ENCODE measurements at places on chromosomes 2 and 18.

GRCh38 chr2:31413862-31414550 is 536 bp downstream of the XDH start:
- DNase-seq = no peak

DNA sequence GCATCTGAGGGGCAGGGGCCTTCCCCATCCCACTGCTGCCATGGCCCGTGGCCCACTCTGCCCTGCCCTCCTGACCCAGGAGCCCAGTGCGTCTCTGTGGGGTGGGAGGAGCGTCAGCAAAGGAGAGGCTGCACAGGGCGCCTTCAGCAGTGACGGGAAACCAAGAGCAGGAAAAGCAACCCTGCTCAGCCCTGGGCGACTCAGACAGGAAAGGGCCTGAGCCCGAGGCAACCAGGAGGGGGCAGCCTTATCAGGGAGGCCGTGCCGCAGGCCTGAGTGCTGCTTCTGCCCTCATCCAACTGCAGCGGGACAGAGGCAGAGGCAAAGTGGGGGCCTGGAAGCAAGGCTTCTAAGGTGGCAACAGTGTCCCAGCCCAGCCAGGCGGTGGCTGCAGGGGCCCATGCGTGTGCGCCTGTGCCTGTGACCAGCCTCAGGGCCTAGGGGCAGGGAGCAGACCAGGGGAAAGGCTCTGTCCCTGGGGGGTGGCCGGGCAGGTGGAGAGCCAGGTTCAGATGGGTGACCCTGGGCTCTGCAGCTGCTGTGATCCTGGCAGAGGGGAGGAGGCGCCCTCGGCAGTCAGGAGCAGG is 23.3 kb upstream of the ALPI start:
- DNase-seq = no peak

DNA sequence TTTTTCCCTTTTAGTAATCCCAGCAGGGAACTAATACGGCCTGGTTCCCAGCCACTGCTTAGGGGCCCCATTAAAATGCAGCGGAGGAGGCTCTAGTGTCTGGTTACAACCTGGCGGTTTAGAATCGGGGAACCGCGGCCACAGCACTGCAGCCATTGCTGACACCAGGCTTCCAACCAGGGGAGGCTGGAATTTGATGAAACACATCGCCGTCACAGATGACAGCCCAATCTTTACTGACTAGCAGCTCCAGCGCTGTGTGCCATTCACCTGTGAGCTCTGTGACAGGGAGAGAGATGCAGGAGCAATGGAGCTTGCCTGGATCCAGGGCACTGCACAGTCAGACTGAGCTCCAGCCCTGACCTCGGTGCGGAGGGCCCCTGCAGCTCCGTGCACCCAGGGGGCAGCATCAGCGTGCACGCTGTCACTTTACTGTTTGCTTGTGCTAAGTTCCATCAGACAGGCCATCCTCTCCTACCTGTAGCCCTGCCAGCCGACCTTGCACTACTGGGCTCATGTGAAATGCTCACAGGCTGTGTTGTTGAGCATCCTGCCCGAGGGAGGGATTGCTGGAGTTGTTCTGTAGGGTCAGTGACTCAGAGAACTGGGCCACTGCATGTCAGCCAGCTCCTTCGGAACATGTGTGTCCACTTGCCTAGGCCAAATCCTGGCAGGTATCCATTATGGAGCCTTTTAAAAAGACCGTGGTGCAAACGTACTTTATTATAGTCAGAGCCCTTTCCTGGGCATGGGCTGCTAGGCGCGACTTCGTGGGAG is 203.5 kb downstream of the SEPTIN10 start:
- no peak for DNase-seq

- no peak for DNase-seq
Measured at GRCh38 chr2:240163844-240164574, 23.6 kb upstream of the OTOS start.

- DNase-seq = no peak
Measured at GRCh38 chr2:224211181-224211480, 172.0 kb upstream of the SERPINE2 start.

DNA sequence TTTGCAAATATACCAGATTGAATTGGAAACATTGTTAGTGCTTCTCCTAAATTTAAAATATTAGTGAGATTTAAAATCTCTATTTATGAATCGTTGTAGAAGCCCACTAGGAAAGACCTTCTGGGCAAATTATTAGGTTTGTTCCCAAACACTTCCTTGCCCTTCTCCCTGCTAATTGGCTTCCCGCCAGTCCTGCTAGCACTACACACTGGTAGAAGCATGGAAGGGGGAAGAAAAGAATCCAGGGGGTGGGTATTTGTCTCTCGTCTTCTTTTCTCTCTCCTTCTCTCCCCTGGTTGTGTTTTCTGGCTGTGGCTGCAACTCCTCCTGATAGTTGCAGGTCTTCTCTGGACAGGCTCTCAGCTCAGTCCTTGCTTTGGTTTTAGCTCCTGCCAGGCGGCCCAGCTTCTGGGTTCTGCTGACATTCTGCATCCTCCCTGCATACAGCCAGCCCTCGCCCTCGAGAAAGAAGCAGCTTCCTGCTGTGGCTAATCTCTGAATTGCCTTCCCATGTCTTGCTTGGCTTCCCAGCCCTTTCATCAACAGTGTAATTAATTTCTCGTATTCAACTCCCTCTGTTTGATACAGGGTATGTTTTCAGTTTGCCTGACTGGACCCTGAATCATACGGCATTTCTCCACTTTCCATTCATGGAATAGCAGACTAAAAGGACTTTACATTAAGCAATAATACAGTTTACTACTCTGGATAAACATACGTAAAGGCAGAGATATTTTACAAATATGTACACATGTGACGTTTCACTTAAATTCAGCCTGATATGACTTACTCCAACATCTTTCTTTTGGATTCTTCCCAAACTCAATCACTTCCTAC is 6.9 kb upstream of the PARD3B start:
- DNase-seq = no peak

DNA sequence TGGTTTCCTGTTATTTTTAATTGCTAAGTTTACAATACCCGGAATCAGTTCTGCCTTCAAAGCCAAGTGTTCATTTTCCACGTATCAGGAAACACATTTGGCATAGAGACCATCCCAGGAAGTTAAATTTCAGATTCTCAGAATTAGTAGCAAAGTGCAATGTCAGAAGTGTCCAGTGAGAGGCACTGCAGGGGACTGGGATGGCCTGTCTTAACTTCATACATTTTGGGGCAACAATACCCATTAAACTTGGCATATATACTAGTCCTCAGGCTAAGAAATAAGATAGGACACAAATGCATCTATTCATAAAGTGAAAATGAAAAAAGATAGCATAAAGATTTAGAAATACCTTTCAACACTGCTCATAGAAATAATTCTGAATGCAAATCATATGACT is 1.5 kb upstream of the IL1RL2 start:
- no peak for DNase-seq

DNA sequence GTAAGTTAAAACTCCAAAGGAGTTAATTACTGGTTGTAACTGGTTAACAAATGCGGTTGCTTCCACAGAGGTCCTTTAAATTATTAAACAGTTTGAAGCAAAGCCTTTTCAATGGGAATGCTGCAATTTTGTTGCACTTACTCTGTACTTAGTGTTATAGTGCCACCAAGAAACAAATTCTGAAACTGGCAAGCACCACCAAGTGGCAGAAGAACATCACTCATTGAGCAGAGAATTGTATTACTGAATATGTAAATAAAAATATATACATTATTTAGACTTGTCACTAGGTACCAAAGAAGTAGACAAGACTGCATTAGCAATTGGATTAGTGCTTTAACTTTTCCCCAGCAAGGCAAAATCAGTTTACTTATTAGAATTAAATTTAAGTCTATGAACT is 2.6 kb upstream of the TMEFF2 start:
- no peak for DNase-seq

DNA sequence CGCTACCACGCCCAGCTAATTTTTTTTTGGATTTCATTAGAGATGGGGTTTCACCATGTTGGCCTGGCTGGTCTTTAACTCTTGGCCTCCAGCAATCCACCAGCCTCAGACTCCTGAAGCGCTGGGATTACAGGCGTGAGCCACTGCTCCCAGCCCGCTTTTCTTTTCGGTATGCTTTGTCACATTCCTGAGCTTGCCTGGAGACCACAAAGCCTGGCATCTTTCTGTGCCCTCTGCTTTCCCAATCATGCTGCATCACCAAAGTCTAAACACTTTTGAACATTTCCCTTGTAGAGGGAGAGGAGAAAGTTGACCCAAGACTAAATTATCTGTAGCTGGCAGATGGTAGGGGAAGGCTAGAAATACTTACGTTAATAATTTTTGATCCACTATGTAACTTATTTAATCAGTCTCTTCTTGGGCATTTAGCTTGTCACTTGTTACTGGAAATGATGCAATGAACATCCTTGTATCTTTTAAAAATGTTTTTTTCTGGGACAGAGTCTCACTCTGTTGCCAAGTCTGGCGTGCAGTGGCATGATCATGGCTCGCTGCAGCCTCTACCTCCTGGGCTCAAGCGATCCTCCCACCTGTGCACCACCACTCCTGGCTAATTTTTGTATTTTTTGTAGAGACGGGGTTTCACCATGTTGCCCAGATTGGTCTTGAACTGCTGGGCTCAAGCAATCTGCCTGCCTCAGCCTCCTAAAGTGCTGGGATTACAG is 2.7 kb upstream of the NPC1 start:
- no peak for DNase-seq

DNA sequence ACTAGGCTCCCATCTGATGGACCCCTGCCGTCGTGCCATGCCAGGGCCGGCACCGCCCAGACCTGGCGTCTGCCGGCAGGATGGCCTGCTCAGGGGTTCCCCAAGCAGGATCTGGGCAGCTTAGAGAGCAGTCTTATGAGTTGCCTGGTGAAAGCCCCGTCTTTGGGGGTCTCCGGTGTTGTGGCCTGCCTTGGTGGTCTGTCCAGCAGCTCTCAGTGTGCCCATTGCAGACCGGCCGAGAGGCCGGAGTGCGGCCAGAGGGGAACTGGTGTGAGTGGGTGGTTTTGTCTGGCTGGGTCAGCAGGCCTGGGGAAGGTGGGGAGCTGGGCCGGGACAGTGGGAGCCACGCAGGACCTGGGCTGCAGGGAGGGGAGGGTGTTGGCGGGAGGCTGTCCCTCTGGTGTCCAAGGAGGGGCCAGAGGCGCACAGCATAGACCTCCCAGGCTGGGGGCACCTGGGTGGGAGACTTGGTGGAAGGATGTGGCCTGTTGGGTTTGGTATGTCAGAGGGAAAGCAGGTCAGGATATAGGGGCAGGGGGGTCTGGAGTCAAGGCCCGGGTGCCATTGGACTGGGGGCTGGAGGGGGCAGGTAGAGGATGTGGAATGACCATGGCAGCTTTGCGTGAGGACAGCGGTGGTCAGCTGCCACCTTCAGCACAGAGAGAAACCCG is 16.5 kb downstream of the GPC1 start:
- no peak for DNase-seq

DNA sequence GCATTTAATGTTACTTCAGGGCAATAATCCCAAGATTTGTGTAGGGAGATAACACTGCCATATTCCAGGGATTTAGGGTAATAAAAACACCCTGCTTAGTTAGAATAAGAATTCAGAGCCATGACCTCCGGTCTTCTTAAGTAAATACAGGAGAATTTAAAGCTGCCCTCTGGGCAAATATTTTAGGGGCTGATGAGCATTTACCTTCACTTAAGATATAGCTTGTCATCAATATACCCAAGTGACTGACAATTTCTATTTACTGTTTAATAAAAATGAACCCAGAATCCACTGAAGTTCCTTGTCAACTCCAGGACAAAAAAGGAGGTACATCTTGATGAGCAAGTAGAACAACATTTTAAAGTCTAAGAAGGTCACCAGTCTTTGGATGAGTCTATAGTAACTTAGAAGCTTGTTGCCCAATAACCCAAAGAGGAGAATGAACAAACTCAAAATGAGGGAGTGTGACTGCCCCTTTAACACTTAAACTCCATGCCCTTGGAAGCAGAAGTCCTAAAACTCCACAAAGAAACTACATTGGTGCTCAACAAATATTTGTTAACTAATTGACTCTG is 24.3 kb upstream of the IKZF2 start:
- no peak for DNase-seq

- DNase-seq = no peak
Measured at GRCh38 chr2:238171575-238172187, 12.9 kb downstream of the ERFE start.

Data from cortex of kidney (tissue), 1 donor.